ENCODE measurements at places on chromosomes 3 and 15.

- peak; percentile 80 for DNase-seq
These were observed 60.3 kb downstream of the RGMA start for GRCh38 chr15:93028632-93029213.

- DNase-seq, result no peak
These were observed 410.6 kb upstream of the ADAMTS9 start for GRCh38 chr3:65098400-65098799.

DNA sequence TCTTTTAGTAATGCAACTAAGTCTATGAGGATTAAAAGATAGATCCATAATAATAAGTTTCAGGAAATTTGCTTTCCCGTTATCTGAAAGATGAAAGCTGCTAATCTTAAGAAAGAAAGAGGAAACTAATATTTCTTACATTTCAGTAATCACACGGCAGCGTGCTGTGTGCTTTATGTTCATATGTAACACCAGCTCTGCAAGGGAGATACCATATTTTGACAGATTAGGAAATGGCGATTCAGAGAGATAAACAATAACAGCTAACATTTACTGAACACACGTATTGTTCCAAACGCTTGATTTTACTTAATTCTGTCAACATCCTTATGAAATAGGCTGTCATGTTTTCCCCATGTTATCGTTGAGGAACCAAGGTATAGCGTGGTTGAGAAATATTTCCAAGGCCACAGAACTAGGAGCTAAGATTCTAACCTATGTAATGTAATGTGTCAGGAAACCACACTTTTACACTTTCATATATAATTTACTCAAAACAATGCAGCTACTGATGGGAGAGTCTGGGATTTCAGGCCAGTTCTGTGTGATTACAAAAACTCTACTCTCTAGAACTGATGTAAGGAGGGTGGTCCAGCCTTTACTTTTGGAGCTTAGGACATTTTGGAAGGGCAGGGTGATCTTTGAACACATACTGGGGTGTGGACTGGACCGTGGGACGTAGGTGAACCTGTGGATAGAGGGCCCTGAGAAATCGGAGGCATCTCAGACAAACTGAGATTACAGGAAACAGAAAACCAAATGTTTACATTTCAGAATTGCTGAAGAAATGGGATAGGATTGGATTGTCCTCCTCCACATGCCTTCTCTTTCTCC lies 100.6 kb downstream of the IL1RAP start:
- no peak for DNase-seq

DNA sequence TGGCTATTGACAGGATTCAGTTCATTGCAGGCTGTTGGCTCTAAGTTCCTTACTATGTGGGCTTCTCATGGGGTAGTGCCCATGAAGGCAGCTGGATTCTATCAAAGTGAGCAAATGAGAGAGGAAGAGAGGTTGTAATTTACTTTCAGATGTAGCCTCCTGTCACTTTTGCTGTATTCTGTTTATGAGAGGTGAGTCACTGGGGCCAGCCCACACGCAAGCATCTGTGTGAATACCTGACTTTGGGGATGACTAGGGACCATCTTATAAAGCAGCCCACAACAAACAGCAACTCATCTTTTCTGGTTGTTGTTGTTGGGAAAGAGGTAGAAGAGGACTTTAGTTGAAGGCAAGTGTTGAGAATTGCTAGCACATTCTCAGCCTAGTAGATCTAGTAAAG lies 506.3 kb upstream of the GRM7 start:
- DNase-seq, result no peak

DNA sequence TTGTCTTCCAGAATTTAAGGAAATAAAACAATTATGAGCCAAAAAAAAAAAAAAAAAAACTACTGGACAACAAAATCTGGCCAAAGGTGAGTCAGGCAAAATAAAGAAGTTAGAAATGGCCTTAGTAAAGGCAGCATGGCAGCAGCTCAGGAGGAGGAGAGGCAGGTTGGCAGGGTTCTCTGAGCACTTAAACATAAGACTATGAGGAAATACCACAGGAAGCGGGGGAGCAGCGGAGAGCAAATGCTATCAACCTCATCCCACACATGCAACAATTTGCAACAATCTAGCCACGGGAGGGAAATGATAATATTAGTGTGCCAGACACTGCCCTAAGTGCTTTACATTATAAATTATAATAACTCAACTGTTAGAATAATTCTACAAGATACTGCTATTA lies 247.3 kb upstream of the NSMCE3 start:
- no peak for DNase-seq

DNA sequence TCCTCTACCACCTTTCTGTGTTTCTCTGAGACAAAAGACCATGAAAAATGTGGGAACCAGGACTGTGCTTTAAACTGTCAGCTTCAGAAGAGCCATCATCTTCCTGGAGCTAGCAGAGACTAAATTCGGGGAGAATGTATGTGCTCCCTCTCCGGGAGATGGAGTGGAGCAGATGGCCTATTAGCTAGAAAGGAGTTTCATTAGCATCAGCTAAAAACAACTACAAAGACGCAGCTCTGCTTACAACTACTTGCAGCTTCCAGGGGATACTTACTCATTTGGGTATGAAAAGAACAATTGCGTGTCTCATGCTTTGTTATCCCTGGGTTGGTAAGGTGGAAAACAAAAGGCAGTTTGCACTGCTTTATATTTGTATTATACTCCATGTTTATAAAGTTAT lies 159.6 kb downstream of the MFSD1 start:
- no peak for DNase-seq

- DNase-seq, result no peak
These were observed 379.0 kb upstream of the PDZRN3 start for GRCh38 chr3:74003734-74004133.

- no peak for DNase-seq
These were observed 660 bp upstream of the RTF1 start for GRCh38 chr15:41416128-41416741.
